Sigmoid colon (tissue), 7 donors: ENCODE measurements at places on chromosomes 6 and 20. TPM values are rescaled to one million over a fixed set of nuclear protein-coding genes. Genes with fewer than 3 reads are reported as not detected.

- no peaks in the 10 kb centered on the region for H3K36me3 ChIP-seq
- peak within 1 kb of the TSS; percentile 46 for H3K27ac ChIP-seq
- peak within 1 kb of the TSS; percentile 68 for H3K4me3 ChIP-seq
- peaks cover 23% of the 10 kb centered on the region for H3K4me1 ChIP-seq
- peak; percentile 66 for DNase-seq
- no peaks in the 10 kb centered on the region for H3K27me3 ChIP-seq
Measured at GRCh38 chr6:36387440-36388303, at the start of gene ETV7. ETV7 (minus strand) TSS chr6:36387669; CDS start chr6:36387541, 128 bp downstream.

DNA sequence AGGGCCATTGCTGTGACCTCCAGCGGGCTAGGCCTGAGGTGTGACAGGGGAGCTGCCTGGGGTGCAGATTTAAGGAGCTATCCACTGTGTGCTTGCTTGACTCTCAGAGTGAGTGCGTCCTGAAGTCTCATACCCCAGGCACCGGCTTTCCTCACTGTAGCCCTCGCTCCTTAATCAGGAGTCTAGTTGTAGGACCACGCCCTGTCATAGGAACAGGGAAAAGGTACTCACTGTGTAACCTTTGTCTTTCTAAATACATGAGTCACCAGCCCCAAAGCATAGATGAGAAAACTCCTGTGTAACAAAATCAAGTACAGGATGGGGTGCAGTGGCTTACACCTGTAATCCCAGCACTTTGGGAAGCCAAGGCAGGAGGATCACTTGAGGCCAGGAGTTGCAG is 141.7 kb downstream of the TMEM242 start:
- H3K4me3 ChIP-seq: no peak overlapping the region
- peaks cover 26% of the 10 kb centered on the region for H3K36me3 ChIP-seq
- peaks cover 7% of the 10 kb centered on the region for H3K4me1 ChIP-seq
- H3K27me3 ChIP-seq: no peaks in the 10 kb centered on the region
- no peak overlapping the region for H3K27ac ChIP-seq

DNA sequence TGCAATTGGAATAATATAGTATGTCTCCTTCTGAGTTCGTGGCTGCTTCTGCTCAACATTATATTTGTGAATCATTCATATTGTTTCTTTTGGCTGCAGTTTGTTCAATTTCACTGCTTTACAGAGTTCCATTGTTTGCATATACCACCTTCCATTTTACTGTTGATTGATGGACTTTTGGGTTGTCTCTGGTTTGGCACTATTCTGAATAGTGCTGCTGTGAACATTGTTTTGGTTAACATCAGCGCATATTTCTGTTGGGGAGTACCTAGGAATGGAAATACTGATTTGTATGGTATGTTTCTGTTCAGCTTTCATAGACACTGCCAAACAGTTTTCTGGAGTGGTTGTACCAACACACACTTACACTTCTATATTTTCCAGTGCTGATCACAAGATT is 46.9 kb downstream of the UST start:
- H3K4me3 ChIP-seq: no peak overlapping the region
- DNase-seq: no peak
- H3K27ac ChIP-seq: no peak overlapping the region
- no peaks in the 10 kb centered on the region for H3K4me1 ChIP-seq
- no peaks in the 10 kb centered on the region for H3K27me3 ChIP-seq

DNA sequence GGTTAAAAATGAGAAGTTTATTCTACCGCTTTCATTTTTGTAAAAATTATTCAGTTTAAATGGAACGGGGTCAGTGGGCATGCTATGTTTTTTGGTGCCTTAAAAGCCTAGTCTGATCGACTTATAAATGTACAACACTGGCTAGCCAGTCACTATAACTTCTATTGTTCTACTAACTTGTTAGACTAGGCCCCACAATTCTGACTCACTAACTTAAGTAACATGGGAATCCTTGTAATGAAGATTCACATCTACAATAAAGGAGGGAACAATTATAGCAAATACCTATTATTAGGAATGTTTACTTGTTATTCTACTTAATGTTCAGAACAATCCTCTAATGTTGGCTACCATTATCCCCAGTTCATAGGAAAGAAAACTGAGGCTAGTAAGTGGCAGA is 28.5 kb downstream of the REPS1 start:
- H3K27ac ChIP-seq: no peak overlapping the region
- no peak overlapping the region for H3K4me3 ChIP-seq
- no peaks in the 10 kb centered on the region for H3K27me3 ChIP-seq
- H3K36me3 ChIP-seq: no peaks in the 10 kb centered on the region
- H3K4me1 ChIP-seq: peaks cover 21% of the 10 kb centered on the region
- no peak for DNase-seq

GRCh38 chr20:3797592-3798372 is 1.7 kb downstream of the CDC25B start:
- peaks cover 50% of the 10 kb centered on the region for H3K4me1 ChIP-seq
- DNase-seq: no peak
- peaks cover 42% of the 10 kb centered on the region for H3K36me3 ChIP-seq
- no peaks in the 10 kb centered on the region for H3K27me3 ChIP-seq
- H3K27ac ChIP-seq: peak overlapping the region; percentile 99
- H3K4me3 ChIP-seq: peak overlapping the region; percentile 79

DNA sequence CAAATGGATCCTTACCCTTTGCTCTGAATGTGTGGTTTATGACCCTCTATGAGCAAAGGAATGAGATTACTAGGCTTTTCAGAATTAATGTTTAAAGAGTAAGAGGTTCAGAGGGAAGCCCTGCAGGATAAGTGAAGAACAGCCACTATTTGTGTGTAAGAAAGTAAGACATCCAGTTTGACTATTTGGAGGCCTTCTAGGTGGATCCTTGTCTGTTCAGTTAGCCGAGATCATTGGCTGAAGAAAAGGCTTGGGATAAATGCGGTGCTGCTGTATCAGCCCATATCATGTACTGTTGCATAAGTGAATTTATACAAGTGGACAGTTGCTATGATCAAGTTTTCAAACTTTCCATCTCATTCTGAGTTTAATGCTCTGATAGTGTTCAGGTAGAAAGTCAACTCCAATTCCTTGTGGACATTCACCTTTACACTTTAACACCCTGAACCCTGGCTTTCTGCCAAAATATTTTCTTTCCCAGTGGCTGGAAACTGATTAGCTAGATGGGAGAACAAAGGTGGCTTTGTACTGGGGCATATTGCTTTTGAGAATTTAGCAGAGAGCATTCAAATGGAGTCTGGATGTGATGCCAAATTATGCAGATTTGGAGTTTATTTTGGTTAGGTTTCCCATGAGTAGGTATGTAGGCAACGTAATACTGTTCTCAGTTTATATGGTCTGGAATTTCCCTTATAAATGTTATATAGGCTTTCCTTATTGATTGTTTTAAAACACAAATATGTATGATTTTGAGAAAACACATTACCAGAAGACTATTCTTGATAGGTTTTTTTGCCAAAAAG is 15.0 kb downstream of the PARD6B start:
- H3K27ac ChIP-seq: peak overlapping the region; percentile 79
- no peaks in the 10 kb centered on the region for H3K36me3 ChIP-seq
- DNase-seq: no peak
- H3K4me3 ChIP-seq: no peak overlapping the region

- DNase-seq: no peak
- no peaks in the 10 kb centered on the region for H3K27me3 ChIP-seq
- H3K36me3 ChIP-seq: no peaks in the 10 kb centered on the region
- H3K4me3 ChIP-seq: no peak overlapping the region
- H3K4me1 ChIP-seq: no peaks in the 10 kb centered on the region
Measured at GRCh38 chr6:134920422-134920821, 29.5 kb downstream of the ALDH8A1 start.

DNA sequence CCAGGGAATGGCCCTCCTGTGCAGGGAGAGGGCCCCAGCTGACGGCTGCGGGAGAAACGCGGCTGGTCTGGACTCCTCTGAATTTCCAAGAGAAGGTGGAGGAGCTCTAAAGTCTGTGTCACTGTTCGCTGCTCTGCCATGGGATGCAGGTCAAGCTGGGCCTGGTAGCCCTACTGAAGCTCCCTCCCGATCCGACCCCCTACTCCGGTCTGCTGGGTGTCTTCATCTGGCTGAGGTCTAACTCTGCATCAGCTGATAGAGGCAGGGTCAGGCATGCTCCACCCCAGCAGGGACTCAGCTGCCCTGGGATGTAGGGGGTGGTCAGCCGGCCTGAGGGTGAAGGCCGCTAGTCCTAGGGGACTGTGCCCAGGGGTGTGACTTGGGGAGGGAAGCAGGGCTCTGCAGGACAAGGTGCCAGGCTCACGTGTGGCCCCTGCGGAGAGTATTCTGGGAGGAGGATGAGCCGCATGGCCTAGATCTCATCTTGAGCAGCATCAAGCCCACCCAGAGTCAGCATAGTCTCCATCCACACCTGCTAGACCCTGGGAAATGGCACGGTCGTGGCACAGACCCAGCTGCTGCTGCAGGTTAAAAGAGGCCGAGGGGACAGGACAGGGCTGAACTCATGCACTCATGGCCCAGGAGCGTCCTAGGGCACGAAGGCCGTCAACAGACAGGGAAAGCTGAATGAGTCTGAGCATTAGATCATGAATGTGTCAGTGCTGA is 1.4 kb downstream of the CST3 start:
- no peaks in the 10 kb centered on the region for H3K27me3 ChIP-seq
- H3K4me3 ChIP-seq: peak overlapping the region; percentile 83
- no peaks in the 10 kb centered on the region for H3K36me3 ChIP-seq
- H3K4me1 ChIP-seq: peaks cover 30% of the 10 kb centered on the region

- peaks cover 36% of the 10 kb centered on the region for H3K4me1 ChIP-seq
- peak; percentile 96 for DNase-seq
- peak overlapping the region; percentile 81 for H3K27ac ChIP-seq
- no peaks in the 10 kb centered on the region for H3K27me3 ChIP-seq
Measured at GRCh38 chr6:37239950-37240713, 17.4 kb upstream of the TBC1D22B start.

DNA sequence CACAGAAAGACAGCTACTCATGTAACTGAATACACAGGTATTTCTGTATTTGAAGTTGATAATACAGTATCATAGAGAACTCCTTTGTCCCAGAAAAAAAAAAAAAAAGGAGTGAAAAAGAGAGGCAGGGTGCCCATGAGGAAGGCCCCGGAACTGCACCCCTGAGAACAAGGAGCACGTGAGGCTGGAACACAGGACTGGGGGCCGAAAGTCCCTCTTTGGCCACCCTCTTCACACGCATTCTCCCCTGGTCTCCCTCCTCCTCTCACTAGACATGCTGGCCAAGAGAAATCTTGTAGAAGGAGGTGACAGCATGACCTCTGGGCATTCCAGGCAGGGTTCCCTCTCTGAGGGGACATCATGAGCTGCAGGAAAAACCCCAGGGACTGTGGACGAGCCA is 62.7 kb upstream of the TRAF3IP2 start:
- H3K27ac ChIP-seq: peak overlapping the region; percentile 20
- H3K4me1 ChIP-seq: peaks cover 57% of the 10 kb centered on the region
- no peaks in the 10 kb centered on the region for H3K36me3 ChIP-seq
- DNase-seq: no peak
- no peaks in the 10 kb centered on the region for H3K27me3 ChIP-seq

DNA sequence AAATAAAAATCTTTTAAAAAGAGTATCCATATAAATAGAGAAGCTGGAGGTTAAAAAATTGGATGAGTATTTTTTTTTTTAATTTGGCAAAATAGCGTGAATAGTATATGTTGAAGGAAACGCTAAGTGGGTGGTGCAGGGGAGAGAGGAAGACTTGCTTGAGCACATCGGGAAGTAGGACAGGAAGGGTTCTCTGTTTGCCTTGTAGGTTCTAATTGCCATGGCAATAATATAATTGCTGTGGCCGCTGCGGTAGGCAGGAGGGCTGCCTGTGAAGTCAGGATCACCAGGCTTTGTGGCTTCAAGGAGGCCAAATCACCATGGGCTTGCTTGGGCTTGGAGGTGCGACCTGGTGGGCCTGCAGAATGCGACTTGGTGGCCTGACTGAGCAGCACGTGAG is 35.1 kb downstream of the IGF2R start:
- no peak overlapping the region for H3K4me3 ChIP-seq
- no peaks in the 10 kb centered on the region for H3K36me3 ChIP-seq
- no peak overlapping the region for H3K27ac ChIP-seq

DNA sequence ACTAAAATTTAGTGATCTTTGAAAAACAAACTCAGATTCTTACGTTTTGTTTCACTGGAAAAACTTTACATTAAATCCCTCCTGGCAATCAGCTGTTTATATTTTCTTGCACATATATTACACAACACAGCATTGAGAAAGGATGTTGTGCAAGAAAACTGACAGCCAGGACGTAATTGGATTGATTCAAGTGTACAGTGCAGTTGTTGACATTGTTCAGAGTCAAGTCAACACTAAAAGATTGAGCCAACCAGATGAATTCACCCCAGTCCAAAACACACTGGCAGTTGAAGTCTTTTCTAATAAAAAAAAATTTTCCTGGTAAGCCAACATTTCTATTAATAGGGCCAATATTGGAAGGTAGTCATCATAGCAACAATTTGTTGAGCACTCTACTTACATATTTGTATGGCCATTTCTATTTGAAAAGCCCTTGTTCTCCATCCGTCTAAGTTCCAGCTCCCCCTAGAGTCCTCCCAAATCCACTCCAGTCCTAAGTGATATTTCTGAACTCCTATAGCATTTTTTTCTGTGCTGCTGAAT is 20.9 kb upstream of the VNN1 start:
- DNase-seq: no peak
- no peak overlapping the region for H3K4me3 ChIP-seq
- no peak overlapping the region for H3K27ac ChIP-seq
- no peaks in the 10 kb centered on the region for H3K36me3 ChIP-seq
- no peaks in the 10 kb centered on the region for H3K27me3 ChIP-seq

- H3K27ac ChIP-seq: no peak overlapping the region
- H3K4me3 ChIP-seq: no peak overlapping the region
- H3K4me1 ChIP-seq: peaks cover 51% of the 10 kb centered on the region
- H3K27me3 ChIP-seq: no peaks in the 10 kb centered on the region
Measured at GRCh38 chr6:44732243-44732642, 344.7 kb downstream of the CDC5L start.

CTAGE9 gene
- not detected for polyA plus RNA-seq

FILIP1 gene
- polyA plus RNA-seq: 2.0 TPM

NHSL1 gene
- polyA plus RNA-seq: 13.2 TPM

WFDC12 gene
- 1.2 TPM for polyA plus RNA-seq

LPIN3 gene
- 50.9 TPM for polyA plus RNA-seq

CRISP2 gene
- not detected for polyA plus RNA-seq
